ENCODE measurements at places on chromosomes 7 and 10.

- no peak for DNase-seq
Observed at GRCh38 chr7:130903358-130903974, 169.5 kb upstream of the KLF14 start.

GRCh38 chr7:140557809-140558518, 78.7 kb upstream of the MKRN1 start:
- no peak for DNase-seq

DNA sequence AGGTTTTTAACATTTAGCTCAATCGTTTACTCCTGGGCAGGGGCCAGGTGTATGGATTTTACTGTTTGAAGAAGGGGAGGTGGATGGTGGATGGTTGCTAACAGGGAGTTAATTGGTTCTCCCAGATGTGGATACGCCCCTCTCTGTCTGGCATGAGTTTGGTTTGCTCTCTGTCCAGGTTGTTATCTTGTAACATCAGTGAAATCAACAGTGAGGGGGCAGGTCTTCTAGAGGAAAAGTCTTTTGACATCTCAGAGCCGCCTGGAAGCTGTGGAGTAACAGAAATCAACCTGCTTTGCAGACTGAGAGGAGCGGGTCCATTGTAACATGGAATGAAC, 243.4 kb downstream of the MGMT start:
- no peak for DNase-seq

DNA sequence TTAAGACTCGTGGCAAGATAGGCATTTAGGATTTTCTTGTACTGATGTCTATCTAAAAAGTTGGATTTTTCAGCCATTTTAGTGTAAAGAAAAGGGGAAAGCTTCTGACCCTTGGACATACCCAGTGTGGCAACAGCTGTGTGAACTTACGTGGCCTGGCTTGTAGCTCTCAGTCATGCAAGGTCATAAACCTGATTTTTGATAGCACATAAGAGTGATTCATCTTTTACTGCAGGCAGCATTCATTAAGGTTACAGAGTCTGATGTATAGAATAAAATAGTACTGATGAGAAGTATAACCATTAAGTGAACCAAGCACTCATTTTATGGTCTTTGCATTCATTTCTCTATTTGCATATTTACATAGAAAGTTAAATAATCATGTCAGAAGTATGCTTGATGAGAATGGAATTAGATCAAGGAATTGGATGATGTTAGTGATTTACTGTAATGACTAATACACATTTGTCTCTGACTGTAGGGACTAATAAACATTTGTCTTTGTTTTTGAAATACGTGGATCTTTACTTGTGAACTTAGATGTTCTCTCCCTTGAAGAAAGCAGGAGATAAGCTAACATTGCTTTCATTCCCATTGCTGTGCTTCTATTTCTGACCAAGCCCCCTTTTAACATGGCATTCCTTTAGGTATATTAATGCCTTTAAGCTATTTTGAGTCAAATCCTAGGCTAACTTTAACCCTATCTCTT, 88.2 kb downstream of the GSDME start:
- no peak for DNase-seq

DNA sequence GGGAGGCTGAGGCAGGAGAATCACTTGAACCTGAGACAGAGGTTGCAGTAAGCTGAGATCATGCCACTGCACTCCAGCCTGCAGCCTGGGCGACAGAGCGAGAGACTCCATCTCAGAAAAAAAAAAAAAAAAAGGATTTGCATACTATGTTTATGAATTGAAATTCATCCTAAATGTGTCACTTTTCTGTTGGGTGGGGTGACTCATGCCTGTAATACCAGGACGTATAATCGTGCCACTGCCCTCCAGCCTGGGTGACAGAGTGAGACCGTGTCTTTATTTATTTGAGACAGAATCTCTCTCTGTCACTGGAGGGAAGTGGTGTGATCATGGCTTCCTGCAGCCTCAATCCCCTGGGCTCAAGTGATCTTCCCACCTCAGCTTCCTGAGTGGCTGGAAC, 5.8 kb downstream of the ZNF212 start:
- DNase-seq, result no peak

GRCh38 chr7:23477157-23477499, 6.8 kb upstream of the IGF2BP3 start:
- DNase-seq, result no peak

- no peak for DNase-seq
Observed at GRCh38 chr7:129009437-129009836, 45.5 kb downstream of the TNPO3 start.

- no peak for DNase-seq
Observed at GRCh38 chr7:72334066-72334465, 78.1 kb downstream of the CALN1 start.

- DNase-seq, result no peak
Observed at GRCh38 chr7:157615101-157615817, 278.5 kb downstream of the DNAJB6 start.

GRCh38 chr10:101602761-101603398, 14.8 kb downstream of the DPCD start:
- DNase-seq, result peak; percentile 82

- DNase-seq, result no peak
Observed at GRCh38 chr7:22799633-22800032, 23.0 kb downstream of the TOMM7 start.

- no peak for DNase-seq
Observed at GRCh38 chr7:158672975-158673374, 31.6 kb downstream of the NCAPG2 start.

DNA sequence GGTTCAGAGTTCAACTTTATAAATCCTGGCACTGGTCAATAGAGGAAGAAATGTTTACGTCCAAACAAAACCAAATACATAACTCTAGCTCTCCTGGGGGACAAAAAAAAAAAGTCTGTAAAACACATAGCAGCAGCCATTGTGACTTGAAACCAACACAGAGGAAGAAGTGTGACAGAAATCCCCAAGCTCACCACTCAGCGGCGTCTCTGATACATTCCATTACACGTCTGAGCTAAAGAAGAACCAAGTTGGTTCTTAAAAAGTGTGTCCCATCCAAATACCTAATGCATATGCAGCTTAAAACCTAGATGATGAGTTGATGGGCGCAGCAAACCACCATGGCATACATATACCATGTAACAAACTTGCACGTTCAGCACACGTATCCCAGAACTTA, 58.3 kb upstream of the NANOS1 start:
- DNase-seq, result no peak

GRCh38 chr7:104445393-104445792, 117.0 kb downstream of the LHFPL3 start:
- no peak for DNase-seq

DNA sequence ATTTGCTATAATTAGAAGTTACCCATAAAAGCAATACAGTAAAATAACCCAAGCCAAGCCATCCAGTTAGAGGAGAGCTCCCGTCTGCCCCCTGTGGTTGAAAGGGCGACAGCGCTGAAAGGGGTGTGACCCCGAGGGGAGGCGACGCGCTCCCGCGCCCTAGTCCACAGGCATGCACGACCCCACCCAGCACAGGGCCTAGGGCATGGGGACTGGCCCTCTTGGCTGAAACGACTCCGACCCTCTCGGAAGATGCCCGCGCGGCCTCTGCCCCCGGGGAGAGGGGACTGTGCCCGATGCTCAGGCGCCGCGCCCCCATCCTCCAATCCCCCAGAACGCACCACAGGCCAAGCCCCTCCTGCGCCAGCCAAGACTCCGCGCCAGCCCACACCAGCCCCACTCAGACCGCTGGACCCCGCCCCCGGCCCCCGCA, 64.0 kb downstream of the CSGALNACT2 start:
- no peak for DNase-seq

- no peak for DNase-seq
Observed at GRCh38 chr10:27065084-27065483, 35.2 kb downstream of the ANKRD26 start.

DNA sequence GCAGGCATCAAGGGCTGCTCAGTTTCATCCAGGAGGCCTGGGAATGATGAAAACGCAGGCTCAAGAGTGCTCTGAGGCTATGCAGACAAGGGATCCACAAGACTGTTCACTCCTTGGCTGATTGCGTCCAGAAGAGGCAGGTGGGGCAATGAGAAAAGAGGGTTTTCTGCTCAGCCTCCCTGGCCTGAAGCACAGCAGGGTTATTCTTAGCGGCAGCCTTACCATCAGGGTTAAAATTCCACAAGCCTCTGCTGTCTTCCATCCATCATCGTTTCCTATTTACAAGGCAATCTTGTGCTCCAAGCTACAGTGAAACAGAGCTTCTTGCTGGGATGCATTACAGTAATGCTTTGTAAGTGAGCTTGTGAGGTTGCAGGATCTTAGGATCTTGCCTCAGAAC, 129.4 kb upstream of the SHH start:
- no peak for DNase-seq

DNA sequence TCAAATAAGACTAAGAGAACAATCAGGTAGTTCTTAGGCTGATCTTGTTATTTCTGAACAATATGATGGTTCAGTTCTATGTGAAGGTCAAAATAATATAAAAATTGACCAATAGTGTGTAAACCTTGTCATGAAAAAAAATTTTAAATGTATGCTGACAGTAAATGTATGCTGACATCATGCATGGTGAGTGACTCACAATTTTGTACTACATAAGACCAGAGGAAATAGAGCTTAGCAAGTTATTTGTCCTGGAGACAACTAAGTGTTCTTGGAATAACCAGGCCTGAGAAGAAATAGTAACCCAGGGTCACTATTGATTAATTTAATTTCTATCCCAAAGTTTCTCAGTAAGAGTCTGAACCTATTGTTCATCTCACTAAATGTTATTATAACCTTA, 182.2 kb upstream of the PCDH15 start:
- no peak for DNase-seq

DNA sequence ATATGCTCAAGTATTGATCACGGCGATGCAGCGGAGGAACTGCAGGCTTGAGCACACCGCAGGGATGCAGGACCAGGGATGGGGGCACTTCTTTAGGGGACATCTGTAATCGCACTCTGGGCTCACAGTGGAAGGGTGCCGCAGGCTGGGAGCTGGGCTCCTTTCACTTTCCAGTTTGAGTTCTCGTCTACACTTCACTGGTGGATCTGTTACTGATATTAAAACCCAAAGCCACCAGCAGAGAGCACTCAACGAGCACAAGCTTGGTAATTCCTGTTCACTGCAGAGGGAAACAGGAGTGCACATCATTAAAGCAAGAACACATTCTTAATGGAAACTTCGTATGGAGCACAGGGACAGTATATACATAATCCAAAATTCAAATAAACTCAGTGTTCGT, 91.3 kb downstream of the PARD3 start:
- DNase-seq, result no peak

DNA sequence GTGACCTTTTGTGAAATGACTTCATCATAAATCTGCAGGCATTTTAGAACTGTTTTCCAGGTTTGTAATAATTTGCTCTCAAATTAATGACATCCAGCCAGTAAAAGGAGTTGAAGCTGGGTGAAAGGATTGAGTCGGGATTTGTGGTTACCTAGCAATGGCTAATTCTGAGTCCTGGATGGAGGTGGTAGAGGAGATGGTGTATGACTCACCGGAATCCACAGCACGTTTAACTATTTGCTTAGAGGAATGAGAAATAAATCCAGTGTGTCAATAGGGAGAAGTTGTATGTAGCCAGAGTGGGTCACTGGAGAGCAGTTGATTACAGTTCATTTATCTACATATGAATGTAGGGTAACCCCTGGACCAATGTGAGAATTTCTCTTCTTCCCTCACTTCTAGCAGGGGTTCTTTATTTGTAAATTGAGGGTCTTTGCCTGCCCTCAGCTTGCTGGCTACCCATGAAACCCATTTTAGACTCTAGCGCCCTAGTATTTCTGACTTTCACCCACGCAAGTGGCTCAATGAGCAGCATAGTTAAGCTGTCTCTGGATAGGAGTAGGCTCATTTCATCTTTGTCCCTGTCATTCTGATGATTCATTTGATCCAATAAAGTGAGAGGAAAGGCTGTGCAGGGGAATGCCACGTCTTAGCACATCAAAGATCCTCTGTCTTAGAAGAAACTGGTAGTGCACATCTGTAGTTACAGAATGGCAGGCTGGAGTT, 547.8 kb downstream of the SORCS3 start:
- no peak for DNase-seq

DNA sequence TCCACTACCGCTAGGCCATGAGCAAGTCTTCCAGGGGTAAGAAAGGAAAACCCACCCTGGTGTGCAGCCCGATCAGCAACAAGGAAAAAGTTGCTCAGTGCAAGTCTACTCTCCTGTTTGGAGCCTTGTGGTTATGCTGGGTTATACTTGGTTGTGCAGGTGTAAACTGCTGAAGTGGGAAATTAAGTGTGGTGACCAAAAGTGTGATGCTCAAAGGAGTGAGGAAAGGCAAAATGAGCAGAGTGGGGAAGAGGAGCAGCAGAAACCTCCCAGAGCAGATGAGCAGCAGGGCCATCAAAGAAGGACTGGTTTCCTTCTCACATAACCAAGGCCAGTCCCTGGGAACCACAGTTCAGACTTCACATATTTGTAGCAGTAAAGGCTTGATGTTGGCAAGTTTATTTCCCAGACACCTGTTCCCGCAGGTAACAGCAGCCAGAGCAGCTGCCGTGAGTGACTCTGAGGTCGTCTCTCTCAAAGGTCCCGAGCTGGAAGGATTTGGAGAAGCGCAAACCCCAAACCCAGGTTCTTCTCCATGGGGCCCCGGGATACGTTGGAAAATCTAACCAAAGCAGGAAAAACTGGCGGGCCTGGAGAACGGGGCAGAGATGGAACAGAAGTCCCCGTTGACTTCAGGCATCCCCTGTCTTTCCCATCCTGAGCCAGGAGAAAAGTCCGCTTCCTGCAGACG, 607 bp upstream of the SMO start:
- no peak for DNase-seq

DNA sequence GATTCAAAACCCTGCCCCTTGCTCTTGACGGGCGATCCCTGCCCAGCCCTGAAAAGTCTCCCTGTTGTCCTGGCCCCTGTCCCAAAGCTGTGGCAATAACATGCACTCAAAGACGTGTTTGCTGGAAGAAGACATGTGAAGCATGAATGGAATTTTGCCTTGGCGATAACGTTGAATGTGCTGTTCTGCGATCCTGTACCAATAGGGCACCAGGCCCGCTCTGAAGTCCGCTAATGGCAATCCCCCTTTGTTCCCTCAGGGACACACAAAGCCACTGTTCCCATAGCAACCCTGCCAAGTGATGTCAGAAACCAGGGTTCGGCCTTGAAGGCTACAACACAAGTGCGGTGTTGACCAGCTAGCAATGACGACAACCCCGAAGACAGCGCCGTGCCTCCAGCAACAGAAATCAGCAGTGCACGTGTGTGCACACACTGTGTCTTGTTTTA, 284.6 kb downstream of the KLF6 start:
- DNase-seq, result peak; percentile 80

- no peak for DNase-seq
Observed at GRCh38 chr7:124800386-124800785, 34.8 kb upstream of the GPR37 start.

GRCh38 chr10:73131301-73131700, 21.0 kb downstream of the NUDT13 start:
- no peak for DNase-seq

DNA sequence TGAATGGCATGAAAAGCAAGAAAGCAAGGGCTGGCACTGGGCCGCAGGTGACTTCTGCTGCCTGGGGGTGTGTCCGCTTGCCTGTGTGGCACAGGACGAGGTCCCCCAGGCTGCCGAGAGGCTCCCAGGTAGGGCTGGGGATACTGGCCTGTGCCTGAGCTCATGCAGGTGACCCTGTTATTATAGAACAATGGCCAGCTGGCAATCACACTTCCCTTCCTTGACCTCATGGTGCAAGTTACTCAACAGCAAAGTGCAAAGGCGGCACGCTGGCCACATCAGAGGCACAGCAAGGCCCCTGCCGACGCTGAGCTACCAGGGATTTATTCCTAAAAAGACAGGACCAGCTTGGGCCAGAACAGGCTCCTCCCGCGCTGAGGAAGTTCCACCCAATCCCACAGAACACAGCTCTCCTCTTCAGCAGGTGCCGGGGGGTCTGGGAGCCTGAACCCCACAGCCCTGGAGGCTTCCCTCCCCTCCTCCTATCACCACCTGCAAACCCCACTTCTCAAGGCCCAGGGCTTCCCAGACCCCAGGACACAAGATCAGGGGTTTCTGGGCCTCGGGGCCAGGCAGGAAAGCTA, 1.4 kb upstream of the ADAM8 start:
- DNase-seq, result no peak
